ENCODE measurements at places on chromosomes 5 and 9.

- DNase-seq = no peak
Observed at GRCh38 chr5:176180339-176180738, 57.9 kb upstream of the SIMC1 start.

- no peak for DNase-seq
Observed at GRCh38 chr5:155686131-155686530, 640.8 kb upstream of the SGCD start.

DNA sequence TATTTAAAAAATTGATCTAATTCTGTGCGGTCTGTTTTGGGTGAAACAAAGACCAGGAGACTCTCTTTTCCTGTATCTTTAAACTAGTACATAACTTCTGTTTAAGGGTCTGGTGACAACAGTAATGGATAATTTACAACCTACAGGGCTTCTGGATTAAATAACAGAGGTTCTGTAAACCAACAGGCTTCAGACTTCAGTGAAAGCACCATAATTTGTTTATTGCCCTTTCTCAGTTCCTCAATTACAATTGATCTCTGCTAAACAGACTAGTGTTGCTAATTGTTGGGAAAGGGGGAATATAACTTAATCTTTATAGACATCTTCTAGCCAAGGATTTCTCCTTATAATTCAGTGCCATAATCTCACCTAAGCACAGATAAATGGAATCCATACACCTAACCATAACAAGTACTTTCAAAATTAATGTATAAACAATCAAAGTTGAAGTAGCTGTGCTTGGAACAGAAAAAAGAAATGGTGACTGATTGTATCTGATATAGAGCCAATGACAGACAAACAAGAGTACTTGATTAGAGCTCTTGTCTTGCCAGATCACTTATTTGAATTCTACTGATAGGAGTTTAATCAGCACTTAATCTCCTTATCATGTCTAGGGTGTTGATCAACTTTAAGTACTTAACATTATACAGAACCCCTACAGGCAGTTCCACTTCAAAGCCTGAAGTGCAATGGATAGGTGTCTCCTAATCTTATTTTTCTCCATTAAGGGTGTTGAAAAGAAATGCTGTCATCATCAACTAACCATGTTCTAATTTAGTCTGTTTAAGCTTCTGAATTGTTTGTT lies 536.0 kb downstream of the NR2F1-AS1 start:
- no peak for DNase-seq

GRCh38 chr5:106314221-106314824 lies 1356.4 kb downstream of the EFNA5 start:
- no peak for DNase-seq

DNA sequence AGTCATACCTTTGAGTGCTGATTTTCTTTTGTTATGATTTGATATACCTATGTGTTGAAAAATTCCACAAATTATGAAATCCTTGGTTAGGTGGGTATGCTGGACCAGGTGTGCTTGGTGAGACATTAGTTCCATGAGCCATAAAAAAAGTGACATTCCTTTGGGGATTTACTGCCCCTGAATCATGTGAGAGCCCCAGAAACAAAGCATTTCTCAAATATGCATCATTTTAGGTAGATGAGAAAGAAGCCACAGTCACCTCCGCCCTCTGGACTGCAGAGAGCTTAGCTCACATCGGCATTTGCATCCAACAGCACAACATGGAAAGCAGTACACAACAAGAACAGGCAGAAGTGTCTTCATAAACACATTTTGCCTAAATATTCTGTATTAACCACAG lies 55.3 kb downstream of the DAP start:
- no peak for DNase-seq

DNA sequence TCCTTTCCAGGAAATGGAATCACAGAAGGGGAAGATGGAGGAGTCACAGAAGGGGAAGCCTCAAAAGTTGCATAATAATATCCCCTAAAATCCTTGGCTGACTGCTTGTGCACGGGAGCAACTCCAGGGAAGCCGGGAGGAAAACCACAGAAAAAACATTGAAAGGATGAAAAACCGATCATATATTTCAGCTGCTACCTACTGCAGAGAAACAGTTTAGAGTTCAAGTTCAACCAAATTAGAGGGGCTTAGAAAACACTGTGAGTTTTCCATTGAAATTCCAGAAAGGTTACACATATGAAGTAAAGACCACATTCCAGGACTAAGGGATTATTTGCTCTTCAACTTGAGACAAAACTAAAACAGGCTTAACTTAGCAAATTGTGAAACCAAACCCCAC lies 37.6 kb upstream of the MTAP start:
- DNase-seq = no peak

GRCh38 chr5:89596821-89597220 lies 713.8 kb upstream of the MEF2C start:
- no peak for DNase-seq

DNA sequence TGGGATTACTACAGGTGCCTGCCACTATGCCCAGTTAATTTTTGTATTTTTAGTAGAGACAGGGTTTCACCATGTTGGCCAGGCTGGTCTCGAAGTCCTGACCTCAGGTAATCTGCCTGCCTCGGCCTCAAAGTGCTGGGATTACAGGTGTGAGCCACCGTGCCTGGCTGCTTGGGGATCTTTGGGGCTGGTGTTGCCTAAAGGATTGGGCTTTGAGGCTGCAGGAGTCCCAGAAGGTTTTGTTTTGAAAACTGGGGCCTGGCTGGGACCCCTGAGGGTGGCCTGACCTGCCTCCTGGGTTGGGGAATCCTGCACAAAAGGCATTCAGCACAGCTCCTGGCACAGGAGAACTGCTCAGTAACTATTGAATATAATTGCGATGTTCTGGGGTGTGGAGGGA lies 25.1 kb upstream of the SHB start:
- DNase-seq = no peak

GRCh38 chr5:76642390-76643040 lies 19.3 kb upstream of the F2RL2 start:
- no peak for DNase-seq

DNA sequence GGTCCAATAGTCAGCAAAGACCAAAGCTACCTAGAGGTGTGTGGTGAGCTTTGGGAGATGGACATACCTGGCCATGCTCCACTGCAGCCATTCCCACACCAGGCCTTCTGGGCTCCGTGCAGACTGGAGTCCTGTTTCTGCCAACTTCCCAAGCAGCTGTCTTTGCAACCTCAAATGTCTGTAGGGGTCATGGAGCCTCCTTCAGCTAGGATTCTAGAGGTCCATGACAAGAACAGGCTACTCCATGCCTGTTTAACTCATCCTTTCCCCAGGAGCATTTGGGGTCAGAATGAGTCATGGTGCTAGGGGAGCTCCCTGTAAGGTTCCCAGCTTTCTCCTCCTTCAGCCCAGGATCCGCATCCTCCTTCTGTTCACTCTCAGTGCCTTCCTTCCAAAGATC lies 17.1 kb downstream of the VPS13A start:
- no peak for DNase-seq

DNA sequence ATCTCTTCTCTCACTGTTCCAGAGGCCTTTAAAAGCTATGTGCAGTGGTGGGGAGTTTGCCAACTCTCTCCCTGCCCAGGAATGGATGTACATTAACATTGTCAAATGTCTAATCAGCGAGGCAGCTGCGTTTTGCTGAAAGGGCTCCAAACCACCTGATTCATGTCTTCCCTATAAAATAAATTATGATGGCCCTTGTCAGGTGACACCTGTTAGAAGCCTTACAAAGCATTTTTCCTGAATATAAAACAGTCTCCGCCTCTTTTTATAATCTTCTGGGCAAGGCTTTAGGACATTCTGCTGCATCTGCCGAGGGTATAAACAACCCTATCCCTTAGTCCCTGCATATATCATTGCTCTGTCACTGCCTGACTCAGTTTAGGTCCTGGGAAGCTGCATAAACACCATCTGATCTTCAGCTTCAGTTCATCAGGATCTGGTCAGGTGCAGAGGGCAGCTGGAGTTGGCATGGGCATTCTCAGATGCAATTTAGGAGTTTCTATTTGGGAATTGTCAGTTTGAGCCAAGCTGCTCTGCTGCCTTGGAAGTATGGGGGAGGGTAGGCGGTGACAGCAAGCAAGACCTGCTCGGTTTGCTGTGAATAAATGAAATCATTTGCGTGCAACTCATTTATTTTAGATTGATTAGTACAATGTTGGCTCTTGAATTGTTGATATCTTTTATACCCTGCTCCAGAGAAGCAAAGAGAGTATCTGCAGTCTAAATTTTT lies 103.5 kb downstream of the ACER2 start:
- DNase-seq = peak; percentile 56

GRCh38 chr5:79850316-79850822 lies 140.7 kb downstream of the MTX3 start:
- DNase-seq = no peak

GRCh38 chr5:76402886-76403765 lies at the start of gene IQGAP2:
Gene IQGAP2, plus strand, starts transcription at chr5:76403285. Its CDS starts 261 bp downstream, at chr5:76403546.
- no peak for DNase-seq

GRCh38 chr5:127844581-127845021 lies 141.4 kb downstream of the CCDC192 start:
- DNase-seq = peak; percentile 82

DNA sequence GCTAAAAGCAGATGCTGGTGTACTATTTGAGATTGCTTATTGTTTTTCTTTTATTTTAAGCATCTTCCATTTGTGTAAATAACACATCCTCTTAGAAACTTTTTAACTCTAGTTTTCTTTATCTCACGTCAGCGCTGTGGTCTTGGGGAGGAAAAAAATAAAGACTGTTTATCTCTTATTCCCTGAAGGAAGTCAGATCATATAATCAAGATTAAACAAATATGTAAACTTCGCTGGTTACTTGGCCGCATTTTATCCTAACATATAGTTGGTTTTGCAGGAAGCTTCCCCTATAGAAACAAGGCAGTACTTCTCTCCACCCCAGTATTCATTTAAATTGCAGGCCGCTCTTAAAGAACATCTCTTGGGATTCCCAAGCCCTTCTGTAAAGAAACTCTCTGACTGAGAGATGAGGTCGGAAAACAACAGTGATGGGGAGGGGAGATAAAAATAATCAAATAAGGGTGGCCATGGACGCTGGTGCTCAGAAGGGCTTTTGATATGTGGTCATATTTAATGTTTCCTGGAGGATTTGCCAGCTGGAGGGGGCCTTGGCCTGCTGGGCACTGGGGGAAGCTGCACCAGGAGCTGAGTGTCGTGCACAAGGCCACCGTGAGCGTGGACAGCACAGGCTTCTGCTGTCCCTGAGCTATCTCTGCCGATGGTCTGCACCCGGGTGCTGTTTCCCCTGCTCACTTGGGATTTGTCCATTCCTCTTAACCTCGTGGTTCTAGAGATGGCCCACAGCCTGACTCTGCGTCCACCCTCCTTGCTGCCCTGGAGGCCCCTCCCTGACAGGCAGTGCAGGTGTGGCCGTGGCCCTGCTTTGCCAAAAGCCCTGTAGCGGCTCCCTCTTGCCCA lies 23.8 kb downstream of the NEURL1B start:
- DNase-seq = no peak

- DNase-seq = no peak
Observed at GRCh38 chr5:14628346-14628745, 36.2 kb upstream of the OTULIN start.

GRCh38 chr9:93436218-93436617 lies 15.3 kb upstream of the FAM120A start:
- DNase-seq = no peak

- no peak for DNase-seq
Observed at GRCh38 chr9:89346696-89347095, 28.4 kb downstream of the SECISBP2 start.

- DNase-seq = no peak
Observed at GRCh38 chr9:34568774-34569173, 20.8 kb downstream of the CNTFR start.

DNA sequence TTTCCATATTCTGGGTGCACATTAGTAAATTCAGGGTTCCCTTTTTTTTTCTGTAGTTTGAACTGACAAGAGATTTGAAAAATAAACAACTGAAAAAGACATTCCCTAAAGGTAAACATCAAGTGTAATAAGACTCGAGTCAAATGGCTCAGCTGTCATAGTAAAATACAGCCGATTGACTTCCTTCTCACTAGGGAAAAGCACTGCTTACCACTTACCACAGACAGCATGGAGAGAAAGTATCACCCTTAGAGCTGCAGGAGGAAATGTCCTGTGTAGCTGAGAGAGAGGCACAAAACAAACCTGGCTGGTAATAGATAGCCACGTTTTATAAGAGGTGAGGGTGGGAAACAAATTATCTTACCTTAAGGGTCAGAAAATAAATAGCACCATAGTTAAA lies 12.1 kb upstream of the DMAC1 start:
- DNase-seq = no peak

DNA sequence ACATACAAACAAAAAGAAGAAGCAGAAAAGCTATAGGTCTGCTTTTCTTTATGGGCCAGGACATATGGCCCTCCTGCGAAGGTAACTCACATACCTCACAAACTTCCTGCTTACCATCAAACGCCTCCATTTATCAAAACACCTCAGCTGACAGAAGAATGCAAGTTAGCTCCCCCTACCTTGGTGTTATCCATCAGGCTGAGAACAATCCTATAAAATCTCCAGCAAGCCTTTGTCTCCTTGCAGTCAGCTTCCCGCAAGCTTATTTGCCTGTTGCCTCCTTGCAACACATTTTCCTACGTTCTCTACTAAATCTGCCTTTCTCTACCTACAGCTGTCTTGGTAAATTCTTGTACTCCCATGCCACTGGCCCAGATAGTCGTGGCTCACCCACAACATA lies 22.7 kb upstream of the PCA3 start:
- DNase-seq = no peak

GRCh38 chr5:38165435-38165834 lies 92.9 kb upstream of the EGFLAM start:
- no peak for DNase-seq

DNA sequence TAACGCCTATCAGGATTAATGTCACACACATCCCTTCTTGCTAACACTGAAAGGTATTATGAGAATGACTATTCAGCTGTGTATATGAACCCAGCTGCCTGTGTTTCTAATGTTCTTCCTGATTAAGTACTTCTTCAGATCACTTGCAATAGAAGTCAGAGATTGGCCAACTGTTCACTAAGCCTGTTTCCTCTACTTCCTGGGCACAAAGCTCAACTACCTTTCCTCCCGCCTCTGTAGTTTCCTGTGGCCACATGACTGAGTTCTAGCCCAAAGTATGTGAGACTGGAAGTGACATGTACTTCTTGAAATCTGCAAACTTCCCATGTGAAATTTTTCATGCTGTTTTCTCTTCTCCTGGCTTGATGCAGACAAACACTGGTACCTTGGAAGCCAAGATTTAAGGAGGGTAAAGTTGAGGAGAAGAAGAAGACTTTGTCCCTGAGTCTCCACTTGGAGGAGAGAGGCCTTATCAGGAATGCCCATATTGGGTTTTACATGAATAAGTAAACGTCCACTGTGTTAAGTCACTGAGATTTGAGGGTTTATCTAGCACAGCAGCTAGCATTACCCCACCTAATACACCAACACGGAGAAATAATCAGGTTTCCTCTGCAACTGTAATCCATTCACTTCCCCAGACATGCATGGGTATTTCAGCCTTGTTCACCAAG lies 58.6 kb downstream of the SLIT3 start:
- no peak for DNase-seq
